Stimulated activated CD8-positive, alpha-beta memory T cell treated with anti-CD3 and anti-CD28 coated beads, Interleukin-7, amount 100 ng/mL, for 4 hours (primary cell): ENCODE measurements at places on chromosomes 6 and 20.

GRCh38 chr20:40293740-40294139 is 395.3 kb downstream of the MAFB start:
- no peak for DNase-seq

DNA sequence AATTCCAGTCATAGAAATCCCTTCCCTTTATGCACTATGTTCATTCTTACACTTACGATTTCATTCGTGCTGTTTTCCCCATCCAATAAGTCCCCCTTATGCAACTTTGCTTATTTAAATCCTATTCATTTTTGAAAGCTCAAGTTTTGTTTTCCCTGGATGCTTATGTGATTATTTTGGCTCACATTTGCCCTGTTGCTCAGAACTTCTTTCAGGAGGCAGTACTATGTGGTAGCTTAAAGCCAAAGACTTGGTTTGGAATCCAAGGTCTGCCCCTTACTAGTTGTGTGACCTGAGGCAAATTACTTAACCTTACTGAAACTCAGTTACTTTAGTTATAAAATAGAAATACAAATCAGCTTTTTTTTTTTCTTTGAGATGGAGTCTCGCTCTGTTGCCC is 59.6 kb downstream of the MOXD1 start:
- DNase-seq: no peak

DNA sequence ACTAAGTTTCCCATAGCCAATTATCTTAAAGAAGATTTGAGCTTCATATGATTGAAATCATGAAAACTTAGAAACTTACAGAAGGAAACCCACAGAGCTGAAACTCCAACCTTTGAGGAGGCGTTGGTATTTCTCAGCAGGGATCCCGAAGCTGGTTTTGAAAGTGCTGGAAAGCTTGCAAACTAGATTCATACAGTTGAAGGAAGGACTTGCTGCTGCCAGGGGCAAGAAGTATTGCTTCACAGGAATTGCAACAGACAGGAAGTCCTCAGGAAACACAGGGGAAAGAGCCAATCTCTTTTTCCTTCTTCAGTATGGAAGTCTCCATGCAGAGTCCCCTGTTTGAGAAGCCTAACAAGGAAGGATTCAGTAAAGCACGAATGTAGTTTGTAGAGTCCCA is 419.7 kb downstream of the CD109 start:
- no peak for DNase-seq

DNA sequence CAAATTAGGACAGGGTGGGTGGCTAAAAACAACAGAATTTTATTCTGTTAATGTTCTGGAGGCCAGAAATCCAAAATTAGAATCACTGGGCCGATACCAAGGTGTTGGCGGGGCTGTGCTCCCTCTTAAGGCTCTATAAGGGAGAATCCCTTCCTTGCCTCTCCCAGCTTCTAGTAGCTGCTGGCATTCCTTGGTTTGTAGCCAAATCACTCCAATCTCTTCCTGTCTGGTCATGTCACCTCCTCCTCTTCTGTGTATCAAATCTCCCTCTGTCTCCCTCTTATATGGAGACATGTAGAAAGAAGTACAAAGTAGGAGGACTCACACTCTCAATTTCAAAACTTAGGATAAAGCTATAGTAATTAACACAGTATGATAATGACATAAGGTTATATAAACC is 102.9 kb upstream of the SIRPA start:
- DNase-seq: no peak

DNA sequence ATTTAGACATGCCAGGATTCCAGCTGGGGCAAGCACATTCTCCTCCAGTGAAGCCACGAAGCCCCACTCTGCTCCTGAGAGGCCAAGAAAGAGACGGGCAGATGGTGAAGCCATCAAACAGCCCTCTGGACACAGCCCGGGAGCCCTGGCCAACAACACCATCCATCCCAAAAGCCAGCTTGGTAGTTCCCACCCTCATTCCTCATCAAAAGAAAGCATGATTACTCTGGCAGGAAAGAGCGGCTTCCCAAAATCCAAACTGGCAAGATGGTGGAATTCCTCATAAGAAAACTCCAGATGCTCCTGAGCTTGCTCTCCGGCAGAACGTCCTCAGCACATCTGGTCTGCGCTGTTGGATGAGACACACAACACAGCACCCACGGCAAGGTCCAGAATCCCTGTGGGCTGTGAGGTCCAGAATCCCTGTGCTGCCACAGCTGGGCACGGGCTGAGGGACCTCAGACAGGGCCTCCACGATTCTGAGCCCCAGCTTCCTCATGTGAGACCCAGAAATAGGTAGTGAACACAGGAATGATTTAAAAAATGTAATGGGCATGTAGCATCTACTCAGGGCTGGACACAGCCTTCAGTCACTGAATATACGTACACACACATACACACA is 52.6 kb downstream of the THBS2 start:
- DNase-seq: no peak
